ENCODE measurements at places on chromosomes 6 and 20.

DNA sequence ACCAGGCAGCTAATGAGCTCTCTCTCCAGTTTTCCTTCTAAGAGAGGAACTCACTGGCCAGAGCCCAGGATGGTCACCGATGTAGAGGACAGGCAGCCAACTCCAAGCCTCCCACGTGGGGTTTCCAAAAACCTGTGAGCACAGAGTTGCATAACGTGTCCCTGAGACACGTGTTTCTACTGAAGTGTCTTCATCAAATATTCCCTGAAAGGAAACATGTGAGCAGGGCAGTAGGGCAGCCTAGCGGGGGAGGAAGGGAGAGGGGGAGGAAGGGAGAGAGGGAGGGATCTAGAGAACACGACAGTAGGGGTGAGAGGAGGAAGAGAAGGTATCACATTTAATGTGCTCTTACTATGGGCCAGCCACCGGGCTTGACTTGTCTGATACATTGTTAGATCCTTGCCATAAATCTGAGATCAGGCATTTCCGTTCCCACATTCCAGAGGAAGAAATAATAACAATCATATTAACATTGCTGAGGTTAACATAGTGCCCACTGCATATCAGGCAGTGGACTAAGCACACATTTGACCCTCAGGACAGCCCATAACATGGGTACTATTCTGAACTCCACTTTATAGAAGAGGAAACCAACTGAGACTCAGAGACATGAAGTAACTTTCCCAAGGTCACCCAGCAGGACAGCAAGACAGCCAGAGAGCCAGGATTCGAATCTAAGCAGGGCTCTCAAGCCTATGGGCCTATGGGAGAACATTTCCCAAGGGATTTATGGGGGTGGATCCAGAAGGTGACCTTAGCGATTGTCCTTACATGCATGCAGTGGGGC lies 4.5 kb upstream of the SYS1 start:
- peak; percentile 85 for DNase-seq

- DNase-seq = no peak
These were observed 89.9 kb downstream of the PSMB1 start for GRCh38 chr6:170463101-170463721.

- no peak for DNase-seq
These were observed 40.6 kb downstream of the CLVS2 start for GRCh38 chr6:123036648-123037047.

GRCh38 chr20:13638162-13638495 lies 603 bp downstream of the TASP1 start:
- peak; percentile 38 for DNase-seq

- no peak for DNase-seq
These were observed 68.5 kb upstream of the NFATC2 start for GRCh38 chr20:51610761-51611624.

DNA sequence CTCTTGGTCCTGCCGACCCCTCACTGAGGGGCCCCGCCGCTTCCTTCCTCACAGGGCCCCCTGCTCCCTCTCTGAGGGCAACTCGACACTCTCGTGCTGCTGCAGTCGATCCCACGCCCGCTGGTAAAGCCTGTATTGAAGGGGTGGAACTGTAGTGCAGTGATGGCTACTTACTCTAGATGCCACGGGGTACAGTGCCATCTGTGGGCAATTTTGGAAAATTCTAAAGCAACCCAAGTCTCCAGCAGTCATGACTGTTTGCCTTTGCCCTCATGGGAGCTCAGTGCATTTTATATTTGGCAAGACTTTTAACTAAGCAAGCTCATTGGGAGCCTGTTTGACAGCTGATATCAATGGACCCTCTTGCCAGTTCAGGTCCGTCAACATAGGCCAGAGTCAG lies 6.5 kb upstream of the C6orf136 start:
- DNase-seq = no peak

DNA sequence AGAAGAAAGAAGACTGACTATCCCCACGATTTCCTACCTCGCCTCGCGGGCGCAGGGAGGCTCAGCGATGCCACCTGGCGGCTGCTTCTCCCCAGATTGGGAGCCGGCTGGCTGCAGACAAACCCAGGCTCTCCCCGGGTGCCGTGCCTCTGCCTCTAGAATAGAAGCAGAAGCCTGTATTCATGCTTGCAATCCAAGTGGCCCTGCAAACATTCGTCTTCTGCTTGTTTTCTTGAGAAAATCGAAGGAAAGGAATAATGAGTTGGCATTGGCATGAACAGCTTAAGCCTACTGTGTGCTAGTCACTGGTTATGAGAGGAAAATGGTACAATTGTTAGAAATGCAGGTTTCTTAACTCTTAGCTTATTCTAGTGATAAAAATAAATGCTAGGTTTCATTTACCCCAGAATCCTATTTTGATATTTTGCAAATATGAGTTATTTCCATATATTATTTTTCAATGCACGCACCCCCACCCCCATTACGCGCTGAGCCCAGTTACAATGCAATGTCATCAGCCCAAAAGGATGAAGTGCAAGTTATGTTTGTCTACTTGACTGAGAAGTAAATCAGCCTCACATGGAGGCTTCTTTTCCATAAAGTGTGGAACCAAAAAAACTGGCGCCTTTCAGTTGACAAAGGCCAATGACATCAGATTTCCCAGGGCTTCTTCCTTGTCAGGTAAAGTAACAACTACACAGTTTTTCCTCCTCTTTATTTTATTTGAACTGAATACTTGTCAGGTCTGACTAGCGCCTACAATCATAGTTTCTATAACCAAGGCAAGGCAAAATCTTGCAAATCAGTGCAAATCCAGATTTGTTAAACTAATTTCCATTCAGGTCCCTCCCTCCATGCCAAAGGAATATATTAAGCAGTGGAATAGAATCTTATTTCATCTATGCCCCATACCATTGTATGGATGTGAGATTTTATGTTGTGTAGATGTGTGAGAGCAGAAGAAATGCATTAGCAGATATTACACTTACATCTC lies 3.9 kb upstream of the SOX4 start:
- peak; percentile 75 for DNase-seq

- DNase-seq = no peak
These were observed 70.7 kb upstream of the INSM1 start for GRCh38 chr20:20297181-20297580.

DNA sequence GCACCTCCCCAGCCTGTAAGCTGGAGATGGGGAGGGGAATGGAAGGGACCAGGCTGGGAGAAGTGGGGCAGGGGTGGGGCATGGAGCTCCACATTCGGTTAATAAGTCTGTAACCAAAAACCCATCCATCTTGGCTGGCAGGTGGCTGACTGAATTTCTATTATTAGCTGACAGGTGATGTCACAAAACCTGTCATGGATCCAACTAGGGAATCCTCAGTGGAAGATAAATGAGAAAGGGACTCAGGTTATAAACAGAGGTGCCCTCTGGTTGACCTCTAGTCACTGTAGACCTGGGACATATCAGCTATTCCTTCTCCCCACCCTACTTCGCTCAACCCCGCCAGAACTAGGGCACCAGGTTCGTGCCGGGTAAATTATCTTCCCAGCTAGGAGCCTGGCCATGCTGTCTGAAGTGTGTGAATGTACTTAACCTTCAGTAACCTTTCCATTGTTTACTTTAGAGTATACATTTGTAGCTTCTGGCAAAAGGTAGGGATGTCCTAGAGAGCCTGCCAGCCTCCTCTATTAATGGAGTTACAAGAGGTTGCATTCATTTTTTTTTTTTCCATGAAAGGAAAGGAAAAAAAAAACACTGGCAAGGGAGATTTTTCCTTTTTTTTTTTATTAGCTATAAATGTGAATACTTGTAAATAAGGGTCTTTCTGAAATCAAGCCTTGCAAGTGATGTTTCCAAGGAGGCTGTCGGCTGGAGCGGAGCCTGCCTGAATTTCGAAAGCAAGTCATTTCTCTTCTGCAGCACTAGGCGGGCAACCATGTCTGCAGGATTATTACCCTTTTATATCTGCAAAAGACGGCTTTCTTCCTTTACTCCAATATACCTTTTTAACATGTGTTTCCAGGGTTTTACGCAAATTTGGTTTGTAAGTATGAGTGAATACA lies 135.9 kb downstream of the TMEM242 start:
- no peak for DNase-seq

DNA sequence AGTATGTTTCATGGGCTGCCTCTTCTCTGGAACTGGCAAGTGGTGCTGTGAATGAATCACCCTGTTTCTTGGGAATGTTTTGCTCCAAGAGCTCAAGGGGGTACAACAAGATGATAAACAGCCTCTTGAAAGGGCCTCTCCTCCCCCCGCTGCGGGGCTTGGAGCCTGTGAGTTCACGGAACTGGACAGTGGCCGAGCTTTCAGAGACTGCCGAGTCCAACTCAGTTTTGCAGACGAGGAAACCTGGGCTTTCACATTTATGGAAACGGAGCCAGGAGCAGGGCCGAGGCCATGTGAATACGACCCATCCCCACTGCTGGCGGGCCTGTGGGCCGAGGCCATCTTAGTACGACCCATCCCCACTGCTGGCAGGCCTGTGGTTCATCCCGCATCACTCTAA lies 18.2 kb upstream of the SRC start:
- DNase-seq = peak; percentile 60

GRCh38 chr6:126664271-126664670 lies 324.4 kb downstream of the CENPW start:
- no peak for DNase-seq

DNA sequence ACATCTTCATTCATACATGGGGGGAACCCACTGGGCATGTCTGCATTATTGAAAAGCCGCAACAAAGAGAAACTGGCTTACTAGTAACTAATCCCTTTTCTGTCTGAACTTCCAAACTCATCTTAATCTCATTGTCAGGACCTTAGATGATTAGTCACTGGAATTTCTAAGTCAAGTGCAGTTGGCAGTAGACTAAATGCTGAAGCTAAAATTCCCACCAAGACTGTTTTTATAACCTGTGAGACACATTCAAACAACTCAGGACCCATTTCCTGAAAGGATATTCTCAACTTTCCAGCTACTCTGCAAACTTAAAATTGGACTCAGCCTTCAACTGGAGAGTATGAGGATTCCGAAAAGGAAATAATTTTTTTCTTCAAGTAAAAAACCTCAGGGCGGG lies 94.8 kb upstream of the SCAF8 start:
- peak; percentile 40 for DNase-seq

DNA sequence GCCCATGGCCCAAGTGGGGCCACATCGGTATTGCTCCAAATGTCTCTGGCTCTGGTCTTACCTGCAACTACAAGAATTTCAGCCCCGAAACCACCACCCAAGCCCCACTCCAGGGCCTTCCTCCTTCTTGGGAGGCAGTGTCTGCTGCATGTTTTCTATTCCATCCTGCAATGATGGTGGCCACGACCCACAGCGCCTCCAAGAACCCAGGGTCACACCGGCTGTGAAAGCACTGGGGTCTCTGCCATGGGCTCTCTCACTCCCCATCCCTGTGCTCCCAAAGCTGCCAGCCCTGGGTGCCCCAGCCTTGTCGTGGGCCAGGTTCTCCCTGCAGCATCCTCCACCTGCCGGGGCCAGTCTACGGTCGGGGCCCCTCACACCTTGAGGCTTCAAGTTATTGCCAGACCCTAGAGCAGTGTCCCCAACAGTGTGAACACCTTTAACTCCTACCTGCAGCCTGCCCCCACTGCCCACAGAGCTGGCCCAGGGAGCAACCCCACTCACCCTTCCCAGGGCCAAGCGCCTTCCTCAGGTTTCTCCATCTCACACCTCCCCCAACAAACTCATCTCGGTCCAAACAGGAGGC lies 115.4 kb downstream of the JPH2 start:
- DNase-seq = no peak

DNA sequence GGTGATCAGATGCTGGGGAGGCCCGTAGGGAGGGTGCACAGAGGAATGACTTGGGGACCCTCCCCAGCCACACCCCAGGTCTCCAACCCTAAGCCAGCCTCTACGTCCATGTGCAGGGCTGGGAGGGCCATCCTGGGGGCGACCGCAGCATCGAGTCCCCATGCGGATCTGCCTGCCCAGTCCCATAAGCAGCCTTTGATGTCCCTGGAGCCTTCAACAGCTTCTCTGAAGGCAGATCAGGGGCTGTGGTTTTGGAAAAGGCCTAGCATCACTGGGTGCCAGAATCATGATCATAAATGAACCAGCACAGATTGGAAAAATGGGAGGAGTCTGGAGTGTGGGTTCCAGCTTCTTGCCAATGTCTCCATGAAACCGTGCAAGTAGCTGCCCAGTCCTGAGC lies 22.9 kb downstream of the TOX2 start:
- DNase-seq = no peak

GRCh38 chr20:57696401-57696961 lies 13.3 kb downstream of the PMEPA1 start:
- no peak for DNase-seq

DNA sequence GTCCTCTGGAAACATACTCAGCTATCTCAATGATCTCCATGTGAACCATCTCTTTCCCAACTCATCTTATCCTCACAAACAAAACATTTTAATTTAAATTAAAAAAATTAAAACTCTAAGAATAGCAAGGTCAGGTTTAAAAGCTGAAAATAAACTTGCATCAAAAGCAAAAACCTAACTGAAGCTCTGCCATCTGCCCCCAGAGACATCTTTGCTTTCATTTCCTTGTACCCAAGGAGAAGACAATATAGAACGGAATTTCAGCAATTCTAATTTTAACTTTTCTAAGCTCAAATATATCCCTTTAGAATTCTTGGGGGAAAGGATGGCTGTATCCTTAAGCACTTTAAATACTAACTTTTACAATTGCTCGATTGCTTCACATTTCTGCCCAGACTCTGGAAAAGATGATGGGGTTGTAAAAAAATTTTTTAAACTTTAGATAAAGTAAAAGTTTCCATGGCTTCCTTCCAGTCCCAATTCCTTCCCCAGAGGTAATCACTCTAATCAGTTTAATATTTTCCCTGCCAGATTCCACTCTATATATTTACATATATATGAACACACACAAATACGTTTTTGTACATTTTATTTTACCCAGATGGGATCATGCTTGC lies 69.2 kb upstream of the SMIM29 start:
- no peak for DNase-seq

- DNase-seq = no peak
These were observed 109.6 kb downstream of the SLC22A3 start for GRCh38 chr6:160457823-160458222.

GRCh38 chr6:118649918-118650581 lies 1.3 kb downstream of the CEP85L start:
- DNase-seq = peak; percentile 70

- DNase-seq = no peak
These were observed 6.2 kb downstream of the RWDD1 start for GRCh38 chr6:116577486-116577885.

All from EL (cell line).